EL (cell line): ENCODE measurements at places on chromosomes 4 and X.

GRCh38 chrX:25181775-25182174 is 166.0 kb upstream of the ARX start:
- no peak for DNase-seq

DNA sequence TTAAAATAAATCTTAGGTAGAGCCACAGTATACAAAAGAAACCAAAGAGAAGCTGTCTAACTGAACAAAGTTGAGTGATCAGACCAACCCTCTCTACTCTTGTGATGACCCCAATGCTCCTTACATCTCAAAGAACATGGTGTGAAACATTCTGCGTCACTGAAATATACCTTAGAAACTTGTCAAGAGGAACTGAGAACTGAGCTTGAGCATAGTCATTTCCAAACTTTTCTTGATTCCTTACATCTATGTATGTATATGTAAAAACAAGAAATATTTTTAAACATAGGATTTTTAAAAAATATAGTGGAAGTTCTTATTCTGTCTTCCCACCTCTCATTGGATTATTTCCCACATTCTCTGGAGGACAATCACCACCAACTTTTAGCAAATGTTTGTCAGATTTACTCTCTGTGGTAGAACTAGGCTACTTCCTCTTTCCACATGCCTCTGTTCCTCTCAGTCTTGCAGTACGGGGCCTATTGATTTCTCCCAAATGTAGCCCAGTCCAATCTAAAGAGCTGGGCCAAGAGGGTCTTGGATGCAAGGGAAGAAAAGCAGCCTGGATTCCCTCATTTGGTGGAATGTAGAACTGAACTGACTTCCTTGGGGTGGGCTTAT is 98.2 kb upstream of the HHIP start:
- DNase-seq = no peak

GRCh38 chr4:153533387-153533786 is 67.2 kb downstream of the TMEM131L start:
- no peak for DNase-seq

DNA sequence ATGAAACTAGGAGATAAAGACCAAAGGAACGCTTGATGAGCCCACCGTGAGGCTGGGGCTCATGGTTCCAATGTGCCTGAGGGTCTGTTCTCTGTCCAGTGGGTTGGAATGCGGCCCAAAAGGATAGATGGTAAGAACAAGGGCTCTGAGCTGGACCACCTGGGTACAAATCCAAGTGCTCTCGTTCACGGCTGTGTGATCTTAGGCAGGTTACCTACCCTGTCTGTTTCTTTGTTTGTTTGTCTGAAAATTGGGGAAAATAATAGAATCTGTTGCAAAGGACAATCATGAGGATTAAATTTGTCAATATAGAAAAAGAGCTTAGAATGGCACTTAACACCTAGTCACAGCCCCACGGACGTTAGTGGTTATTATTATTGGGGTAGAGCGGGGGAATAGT is 36.0 kb downstream of the SMIM20 start:
- DNase-seq = no peak

GRCh38 chrX:153927672-153927921 is 1.5 kb upstream of the ARHGAP4 start:
- no peak for DNase-seq

DNA sequence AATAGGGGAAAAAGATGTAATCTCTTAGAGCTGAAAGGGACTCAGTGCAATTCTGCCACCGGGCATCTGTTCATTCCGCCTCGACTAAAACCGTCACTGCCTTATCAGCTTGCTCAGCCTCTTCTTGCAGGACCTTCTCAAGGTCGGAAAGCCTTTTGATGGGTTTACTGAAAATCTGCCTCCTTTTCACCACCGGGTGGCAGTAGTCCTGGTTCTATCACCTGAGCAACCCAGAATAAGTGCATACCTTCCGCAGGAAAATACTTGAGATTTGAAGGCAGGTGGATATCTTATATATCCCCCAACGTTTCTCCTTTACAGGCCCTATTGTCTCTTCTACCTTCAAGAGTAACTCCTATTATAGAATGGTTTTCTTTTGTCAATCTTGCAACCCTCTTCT is 103.4 kb upstream of the PAK3 start:
- peak; percentile 2 for DNase-seq

GRCh38 chr4:142418697-142419096 is 427.4 kb downstream of the INPP4B start:
- no peak for DNase-seq

GRCh38 chr4:165299399-165300060 is 27.9 kb upstream of the MSMO1 start:
- DNase-seq = no peak

- DNase-seq = peak; percentile 71
These were observed 71.7 kb downstream of the CFAP299 start for GRCh38 chr4:80407246-80407645.

DNA sequence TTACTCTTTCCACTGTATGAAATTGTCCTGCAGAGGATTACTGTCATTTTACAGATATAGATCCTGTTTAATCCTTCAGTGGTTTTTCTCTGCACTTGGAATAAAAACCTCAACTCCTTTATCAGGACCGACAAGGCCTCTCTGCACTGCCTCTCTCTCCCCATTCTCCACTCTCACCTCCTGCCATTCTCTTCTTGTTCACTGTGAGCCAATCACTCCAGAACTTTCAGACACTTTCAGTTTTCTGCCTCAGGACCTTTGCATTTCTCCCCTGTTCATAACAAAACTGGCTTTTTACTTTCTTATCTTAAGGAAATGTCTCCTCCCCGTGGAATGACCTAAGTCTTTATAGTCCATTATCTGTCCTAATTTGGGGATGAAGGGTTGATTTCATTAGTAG is 137.3 kb downstream of the ELOVL6 start:
- DNase-seq = no peak

- no peak for DNase-seq
These were observed 49.7 kb upstream of the PRKX start for GRCh38 chrX:3763111-3763510.

- DNase-seq = no peak
These were observed 1724.3 kb upstream of the TENM3 start for GRCh38 chr4:180518906-180519305.

- DNase-seq = peak; percentile 7
These were observed 241.7 kb upstream of the TLL1 start for GRCh38 chr4:165631208-165631894.

GRCh38 chr4:142155347-142155746 is 519.0 kb downstream of the IL15 start:
- DNase-seq = peak; percentile 50

DNA sequence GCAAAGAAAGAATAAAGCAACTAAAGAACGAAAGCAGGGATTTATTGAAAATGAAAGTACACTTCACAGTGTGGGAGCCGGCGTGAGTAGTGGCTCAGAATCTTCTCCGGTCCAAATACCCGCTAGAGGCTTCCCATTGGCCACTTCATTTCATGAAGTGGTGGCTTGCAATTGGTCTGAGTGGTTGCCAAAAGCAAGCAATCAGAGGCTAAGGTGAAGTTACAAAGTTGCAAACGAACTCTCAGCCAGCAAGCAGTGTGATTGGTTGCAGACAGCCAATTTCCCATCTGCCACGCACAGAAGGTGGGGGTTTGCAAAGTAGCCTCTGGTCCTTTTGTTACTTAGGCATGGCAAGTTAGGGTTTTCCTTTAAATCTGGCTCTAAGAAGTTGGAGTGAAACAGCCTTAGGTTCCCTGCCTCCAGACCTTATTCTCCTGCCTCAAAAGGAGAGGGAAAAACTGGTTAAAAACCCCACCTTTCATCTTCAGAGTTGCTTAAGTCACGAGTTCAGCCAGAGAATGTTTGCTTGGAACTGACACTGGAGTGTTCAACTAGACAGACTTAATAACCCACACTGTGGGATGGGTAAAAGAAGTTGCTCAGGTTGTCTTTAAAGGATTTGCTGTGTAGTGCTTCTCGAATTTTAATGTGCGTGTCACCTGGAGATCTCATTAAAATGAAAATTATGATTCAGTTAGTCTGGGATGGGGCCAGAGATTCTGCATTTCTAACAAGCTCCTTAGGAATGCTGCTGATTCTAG is 6.9 kb upstream of the CLOCK start:
- peak; percentile 90 for DNase-seq

GRCh38 chrX:39601231-39602177 is 496.3 kb downstream of the BCOR start:
- DNase-seq = no peak

DNA sequence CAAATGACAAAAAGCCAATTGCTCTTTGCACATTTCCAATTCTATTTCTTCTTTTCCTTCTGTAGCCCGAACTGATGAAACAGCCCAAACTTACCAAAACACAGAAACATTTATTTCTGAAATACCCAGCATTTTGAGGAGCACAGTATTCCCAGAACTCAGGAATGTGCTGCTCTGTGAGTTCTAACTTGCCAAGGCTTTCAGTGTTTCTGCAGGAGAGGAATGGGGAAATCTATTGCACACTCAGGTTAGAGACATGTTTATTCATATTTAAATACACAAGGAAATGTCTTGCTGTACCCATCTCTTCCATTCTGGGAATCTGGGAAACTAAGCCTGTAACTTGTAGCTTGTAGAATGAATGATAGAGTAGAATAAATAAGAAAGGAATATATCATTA is 10.7 kb downstream of the TMPRSS11D start:
- no peak for DNase-seq

DNA sequence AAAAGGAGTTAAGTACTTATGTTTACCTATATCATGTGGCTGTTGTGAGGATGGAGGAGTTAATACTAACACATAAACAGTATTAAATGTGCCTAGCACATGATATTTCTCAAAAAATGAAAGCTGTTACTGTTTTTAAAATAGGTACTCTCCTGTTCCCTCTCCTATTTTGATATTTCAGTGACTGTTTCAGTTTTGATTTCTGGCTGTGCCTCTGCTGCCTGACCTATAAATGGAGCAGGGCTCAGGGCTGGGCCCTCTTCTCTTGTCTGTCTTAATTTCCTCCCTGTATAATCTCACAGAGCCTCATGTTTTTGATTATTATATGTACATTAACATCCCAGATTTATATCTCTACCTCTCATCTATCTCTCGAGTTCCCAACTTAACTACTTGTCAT is 93.3 kb downstream of the UGT8 start:
- no peak for DNase-seq

DNA sequence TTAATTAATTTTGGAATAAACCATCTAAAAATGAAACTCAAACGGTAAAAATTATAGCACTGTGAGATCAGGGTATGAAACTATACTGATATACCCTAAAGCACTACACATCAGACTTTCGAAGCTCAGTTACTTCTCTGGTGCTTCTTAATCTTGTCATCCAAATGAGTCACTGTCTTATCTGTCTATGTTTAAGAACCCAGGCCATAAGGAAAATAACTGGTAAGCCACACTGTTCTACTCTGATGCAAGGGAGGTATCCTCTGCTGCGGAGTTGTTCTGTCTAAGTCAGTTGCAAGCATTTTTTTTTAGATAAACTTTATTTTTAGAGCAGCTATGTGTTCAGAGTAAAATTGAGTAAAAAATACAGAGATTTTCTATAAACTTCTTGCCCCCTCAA is 830.8 kb upstream of the POU3F4 start:
- no peak for DNase-seq

DNA sequence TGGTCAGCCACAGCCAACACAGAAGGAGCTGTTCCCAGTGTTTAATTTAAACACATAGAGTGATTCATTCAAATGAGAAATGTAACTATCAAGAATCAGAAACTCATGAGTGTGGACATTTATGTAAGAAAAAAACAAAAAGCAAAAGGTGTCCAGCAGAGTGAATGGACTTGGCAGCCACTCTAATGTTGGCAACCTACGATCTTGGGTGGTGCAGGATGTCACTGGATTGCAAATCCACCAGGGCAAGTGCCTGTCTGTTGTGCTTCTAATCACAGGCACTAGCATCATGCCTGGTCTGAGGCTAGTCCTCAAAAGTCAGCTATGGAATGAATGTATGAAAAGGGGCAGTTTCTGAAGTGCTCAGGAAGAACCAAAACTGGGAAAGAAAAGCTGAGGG is 277.7 kb upstream of the CLNK start:
- DNase-seq = no peak

DNA sequence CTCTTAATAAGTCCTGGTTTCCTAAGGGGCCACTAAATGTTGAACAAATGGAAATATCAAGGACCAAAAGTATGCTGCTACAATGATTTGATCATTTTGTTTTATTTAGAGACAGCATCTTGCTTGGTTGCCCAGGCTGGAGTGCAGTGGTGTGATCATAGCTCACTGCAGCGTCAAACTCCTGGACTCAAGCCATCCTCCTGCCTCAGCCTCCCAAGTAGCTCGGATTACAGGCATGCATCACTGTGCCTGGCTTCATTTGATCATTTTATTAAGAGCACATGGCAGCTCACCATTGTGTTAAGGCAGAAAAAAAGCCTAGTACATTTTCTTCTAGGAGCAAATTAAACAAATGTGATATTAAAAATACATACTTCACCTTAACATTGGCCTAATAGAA is 52.7 kb downstream of the DCLK2 start:
- DNase-seq = peak; percentile 62

GRCh38 chr4:24137671-24138601 is 248.1 kb upstream of the PPARGC1A start:
- no peak for DNase-seq

DNA sequence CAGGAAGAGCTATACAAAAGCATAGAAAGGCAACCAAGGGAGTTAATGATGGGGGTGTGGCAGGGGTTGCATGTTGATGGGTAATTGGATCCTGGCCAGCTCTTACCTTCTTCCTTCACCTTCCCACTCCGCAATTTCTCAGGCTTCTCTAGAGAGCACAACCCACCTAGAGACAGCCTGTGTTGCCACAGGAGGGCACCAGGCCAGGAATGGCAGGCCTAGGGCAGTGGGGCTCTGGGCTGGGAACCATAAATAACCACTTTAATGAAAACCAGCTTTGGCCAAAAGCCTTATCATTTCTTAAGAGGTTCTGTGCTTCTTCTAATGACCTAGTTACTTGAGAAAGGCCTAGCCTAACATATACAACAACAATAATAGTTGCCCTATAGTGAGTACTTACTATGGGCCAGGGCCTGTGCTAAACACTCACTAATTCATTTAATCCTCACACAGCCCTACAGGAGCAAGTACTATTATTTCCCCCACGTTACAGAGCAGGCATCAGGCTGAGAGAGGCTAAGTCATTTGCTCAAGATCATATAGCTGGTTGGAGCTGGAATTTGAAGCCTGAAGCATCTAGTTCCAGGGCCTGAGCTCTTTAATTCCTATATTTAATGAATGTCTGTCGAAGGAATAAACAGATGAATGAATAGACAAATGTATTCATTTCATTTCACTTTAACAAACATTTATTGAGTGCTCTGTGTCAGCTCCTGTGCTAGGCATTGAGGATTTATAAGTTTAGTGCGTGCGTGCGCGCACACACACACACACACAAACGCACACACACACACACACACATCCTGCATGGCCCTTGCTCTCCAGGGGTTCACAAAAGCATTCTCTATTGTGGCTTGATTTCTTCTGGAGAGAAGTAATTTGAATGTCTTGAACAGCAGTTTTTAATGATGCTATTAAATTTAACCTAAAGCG is 66.8 kb downstream of the RTL9 start:
- no peak for DNase-seq

GRCh38 chr4:166293556-166293955 is 420.5 kb downstream of the TLL1 start:
- DNase-seq = peak; percentile 44

- no peak for DNase-seq
These were observed 302.4 kb upstream of the TACR3 start for GRCh38 chr4:104022226-104022625.
